HS-5 (cell line): ENCODE measurements at places on chromosomes 3 and 15.
A peak's percentile ranks its signal among the peaks of the same experiment; 100 is the strongest.

- DNase-seq: no peak
Observed at GRCh38 chr3:42780398-42780797, 7.3 kb upstream of the CCDC13 start.

DNA sequence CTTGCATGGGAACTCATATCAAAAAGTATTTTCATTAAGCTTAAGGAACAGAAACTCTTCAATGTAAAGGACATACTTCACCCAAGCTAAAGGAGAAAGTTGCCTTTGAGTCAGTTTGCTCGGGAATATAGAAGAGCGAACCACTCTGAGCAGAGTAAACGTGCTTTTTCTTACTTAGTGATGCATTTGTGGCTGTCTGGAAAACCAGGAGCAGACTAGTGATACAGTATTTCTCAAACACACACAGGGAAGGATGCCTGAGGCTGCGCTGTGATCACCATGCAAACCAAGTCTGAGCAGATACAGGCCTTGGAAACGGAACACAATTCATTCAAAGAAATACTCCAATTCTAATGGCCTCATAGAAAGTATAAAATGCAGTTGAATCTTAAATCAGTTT, 121.0 kb upstream of the CDIN1 start:
- DNase-seq: no peak

DNA sequence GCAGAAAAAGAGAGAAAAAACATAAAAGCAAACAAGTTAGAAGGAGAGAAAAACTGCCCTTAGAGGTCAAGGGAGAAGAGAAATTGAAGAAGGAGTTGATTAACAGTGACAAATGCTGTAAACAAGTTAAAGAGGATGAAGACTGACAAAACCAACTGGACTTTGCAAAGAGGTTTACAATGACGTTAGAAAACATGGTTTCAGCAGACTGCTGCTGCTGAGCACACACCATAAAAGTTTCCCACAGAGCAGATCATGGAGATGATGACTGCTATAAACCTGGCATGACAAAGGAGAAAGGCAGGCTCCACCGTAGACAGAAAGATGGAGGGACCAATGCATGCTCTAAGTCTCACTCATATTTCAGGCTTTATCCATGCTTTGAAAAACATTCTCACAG, 78.7 kb downstream of the POLQ start:
- no peak for DNase-seq

DNA sequence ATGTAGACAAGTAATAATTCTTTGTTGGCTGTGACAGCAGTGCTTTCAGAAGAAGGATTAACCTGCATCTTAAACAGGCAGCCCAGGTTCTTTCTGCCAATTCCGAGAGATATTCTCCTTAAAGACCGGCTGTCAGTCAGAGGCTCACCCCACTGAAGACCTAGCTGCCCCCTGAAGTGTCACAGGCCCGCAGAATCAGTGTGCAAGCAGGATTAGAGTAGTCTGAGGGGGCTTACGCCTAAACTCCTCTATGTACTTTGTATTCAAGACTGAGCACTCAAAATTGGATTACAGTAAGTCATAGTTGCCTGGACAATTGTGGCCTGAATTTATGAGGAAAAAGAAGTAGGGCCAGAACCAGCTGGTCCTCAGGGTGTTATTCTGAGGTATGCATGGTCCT, 342.9 kb downstream of the CLSTN2 start:
- DNase-seq: no peak

DNA sequence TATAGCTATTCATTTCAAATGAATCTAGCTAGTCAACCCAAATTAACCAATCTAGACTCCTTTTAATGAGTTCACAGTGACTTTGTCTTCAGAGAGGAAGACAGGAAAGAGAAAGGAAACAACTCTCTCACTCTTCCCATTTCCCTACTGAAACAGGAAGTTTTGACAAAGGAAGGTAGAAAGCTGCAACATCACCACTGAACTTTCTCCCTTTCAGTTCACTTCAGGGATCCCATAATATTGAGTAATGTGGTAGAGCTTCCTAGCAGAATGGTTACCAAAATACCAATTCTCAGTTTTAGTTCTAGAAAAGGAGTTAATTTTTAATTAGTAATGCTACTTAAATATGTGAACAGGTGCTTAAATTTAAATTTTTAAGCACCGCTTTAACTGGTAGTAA, 7.5 kb downstream of the VPS13C start:
- no peak for DNase-seq

DNA sequence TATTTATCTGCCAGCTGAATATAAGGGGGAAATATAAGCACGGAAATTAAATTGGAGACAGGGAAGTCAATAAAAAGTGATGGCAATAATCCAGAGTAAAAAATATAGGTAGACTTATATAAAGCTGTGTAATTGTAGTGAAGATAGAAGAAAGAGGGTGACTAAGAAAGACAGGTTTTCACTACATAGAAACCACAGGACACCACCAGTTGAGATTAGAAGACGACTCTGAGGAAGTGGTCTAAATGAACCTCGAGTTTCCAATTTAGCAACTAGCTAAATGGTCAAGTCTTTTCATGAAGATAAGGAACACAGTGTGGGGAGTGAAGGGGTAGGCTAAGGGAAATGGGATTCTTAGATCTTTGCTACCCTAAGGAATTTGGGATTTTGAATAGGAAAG, 188.8 kb upstream of the ARL6 start:
- DNase-seq: no peak

- DNase-seq: peak; percentile 20
Observed at GRCh38 chr15:40217166-40217824, 21.6 kb upstream of the PAK6 start.

DNA sequence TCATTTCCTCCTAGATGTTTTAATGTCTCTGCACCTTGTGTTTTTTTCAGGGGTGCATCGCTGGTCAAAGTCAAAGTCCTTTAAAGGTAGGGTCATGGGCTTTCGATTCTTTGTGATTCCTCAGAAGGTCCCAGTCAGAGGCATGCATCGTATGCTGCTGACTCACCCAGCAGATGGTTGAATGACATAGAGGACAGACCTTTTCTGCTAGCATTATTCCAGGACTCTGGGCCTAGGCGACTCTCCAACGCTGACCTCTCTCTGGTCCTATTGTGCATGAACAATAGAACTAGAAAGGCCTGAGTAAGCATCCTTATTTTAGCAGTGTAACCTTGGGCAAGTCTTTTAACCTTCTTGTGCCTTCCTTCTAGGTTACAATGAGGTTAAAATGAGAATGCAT, 75.9 kb downstream of the DGKG start:
- no peak for DNase-seq
